ENCODE measurements at places on chromosomes 7 and 10.

GRCh38 chr10:78578929-78579328 lies 489.8 kb upstream of the ZMIZ1 start:
- no peak for DNase-seq

DNA sequence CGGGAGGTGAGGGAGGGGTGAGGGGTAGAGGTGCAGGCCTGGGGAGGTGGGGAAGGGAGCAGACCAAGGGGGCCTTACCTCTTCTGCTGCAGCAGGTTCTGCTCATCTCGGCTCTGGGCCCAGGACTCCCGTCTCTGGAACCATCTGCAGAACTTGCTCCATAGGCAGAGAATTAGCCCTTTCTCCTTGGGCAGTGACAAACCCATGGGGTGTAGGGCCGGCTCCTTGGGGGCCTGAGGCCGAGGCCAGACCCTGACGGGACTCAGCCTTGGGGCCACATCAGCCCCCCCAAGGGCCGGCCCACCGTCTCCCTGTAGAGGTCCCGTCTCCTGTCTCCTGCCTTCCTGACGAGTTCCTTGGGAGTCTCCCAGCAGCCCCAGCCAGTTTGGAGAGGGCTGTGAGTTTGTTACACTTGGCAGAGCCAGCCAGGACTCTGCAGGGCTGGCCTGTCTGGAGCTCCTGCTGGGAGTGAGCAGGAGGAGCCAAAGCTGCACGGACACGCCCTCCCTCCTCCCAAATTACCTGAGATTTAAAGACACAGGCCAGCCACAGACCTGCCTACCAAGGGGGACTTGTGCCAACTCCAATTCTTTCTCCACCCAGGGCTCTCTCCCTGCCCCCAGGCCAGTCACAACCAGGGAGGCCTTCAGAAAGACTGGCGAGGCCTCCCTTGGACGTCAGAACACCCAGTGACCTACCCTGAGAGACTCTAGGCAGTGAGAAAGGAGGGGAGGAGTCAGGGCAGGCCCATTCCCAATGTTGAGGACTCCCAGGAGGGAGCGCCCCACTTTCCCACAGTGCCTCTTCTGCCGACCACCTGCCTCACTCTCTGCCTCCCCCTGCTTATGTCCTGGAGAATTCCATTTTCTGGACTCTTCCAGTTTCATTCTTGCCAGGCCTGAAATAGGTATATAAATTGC lies at the start of gene TRPV6:
TSS of gene TRPV6 (minus strand) at position 435 of the 920 bp plus-strand sequence.
- no peak for DNase-seq

DNA sequence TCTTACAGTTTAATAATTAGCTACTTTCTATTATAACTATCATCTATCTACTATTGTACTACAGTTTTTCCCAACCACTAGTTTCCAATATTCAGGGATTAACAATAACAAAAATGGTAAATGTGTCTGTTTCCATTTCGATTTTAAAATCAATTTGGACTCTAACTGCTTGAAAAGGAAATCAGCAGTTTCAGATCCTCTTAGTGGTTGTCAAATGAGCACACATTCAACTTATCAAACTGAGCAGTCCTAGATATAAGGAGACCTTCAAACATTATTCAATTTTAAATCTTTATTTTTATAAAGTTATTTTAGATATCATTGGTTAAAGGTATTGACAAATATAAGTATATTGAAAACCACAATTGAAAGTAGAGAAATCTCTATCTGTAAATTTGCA lies 46.8 kb upstream of the CD36 start:
- DNase-seq = no peak

DNA sequence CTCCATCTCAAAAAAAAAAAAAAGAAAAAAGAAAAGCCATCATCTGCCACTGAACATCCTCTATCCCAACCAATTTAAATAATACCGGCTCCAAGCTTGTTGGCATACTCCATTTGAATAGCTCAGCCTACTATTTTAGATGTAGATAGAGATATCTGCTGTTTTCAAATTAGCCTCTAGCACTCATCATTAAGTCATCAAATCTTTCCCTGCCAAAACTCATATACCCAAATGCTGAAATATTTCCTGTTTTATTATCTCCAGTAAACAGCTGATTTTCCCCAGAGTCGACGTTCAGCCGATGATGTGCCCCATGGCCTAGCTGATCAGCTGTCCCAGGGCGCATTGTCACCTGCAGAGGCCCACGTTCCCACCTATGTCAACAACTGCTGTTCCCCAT lies 34.5 kb upstream of the FRMD4A start:
- DNase-seq = no peak

DNA sequence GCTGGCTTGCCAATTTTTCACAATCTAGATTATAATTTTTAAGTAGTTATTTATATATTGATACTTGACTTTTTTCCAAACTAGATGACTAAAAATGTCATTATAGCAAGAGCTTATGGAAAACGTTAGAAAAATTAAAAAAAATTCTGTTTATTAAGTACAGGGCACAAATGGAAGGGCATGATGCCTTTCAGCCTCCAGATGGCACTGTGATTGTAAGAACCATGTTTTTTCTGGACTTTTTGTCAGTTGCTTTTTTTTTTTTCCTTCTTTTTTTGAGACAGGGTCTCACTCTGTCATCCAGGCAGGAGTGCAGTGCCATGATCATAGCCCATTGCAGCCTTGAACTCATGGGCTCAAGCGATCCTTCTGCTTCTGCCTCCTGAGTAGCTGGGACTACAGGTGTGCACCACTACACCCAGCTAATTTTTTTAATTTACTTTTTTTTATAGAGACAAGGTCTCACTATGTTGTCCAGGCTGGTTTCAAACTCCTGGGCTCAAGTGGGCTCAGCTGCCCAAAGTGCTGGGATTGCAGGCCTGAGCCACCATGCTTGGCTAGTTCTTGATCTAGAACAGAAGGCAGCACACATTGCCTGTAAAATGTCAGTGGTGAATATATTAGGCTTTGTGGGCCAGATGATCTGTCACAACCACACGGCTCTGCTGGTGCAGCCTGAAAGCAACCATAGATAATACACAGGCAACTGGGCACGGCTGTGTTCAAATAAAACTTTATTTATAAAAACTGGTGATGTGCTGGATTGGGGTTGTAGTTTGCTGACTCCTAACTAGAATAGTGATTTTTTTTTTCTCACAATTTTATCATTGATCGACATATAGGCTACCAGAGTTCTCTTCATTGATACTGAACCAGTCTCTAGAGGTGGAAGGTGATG lies 27.4 kb downstream of the UCMA start:
- no peak for DNase-seq

DNA sequence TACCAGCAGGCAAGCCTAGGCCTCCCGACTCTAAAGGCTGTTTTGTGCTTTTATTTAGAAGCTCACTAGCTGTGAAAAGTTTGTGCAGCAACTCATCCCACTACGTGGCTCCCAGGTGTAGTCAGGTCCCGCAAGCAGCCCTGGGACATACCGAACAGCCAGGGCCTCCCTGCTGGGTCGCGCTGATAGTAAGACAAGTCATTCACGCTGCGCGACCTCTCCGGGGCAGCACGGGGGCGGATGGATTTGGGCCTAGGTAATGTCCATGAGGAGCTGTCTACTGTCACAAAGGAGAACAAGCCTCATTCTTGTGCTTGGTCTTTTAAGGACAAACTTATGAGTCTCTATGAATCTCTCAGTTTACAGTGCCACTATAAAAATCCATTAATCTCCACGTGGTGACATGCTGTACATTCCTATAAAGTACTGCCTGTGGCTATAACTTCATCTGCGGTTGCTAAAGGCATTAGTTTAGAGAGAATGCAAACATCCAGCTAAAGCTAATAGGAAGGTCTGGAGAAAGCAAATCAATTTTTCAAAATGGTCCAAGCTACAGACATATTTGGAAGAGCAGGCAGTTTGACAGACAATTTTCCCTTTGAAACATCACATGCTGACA lies 546.8 kb downstream of the PHTF2 start:
- no peak for DNase-seq

- DNase-seq = no peak
Measured at GRCh38 chr7:100670074-100670473, 3.5 kb upstream of the GNB2 start.

DNA sequence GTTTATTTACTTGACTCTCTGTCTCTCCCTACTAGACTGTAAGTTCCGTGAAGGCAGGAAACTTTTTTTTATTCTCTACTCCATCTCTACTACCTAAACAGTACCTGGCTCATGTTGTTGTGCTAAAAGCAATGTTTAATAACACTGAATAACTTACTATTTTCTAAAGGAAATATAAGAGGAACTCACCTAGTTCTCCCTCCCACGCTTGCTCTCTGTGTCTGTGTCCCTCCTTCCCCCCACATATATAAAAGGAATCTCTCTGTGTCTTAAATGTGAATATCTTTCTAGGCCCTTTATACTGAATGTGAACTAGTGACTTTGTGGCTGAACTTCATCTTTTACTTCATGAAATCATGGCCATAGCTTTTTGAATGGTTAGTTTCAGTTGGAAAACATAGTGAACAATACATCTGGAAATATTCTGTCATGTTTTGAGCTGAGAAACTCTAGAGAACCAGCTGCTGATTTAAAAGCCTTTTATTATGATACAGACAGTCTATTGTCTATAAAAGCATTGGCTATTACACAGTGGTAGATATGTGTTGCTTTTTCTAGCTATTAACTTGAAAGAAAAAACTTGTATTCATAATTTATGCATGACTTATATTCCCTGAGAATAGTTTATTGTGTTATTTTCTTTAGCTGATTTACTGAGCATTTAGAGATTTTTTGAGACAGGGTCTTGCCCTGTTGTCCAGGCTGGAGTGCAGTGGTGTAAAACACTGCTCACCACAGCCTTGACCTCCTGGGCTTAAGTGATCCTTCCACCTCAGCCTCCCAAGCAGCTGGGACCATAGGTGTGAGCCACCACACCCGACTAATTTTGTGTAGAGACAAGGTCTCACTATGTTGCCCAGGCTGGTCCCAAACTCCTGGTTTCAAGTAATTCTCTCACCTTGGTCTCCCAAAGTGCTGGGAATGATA lies 42.5 kb downstream of the VCL start:
- DNase-seq = no peak

GRCh38 chr7:138755331-138755747 lies 42.5 kb upstream of the TMEM213 start:
- DNase-seq = no peak

DNA sequence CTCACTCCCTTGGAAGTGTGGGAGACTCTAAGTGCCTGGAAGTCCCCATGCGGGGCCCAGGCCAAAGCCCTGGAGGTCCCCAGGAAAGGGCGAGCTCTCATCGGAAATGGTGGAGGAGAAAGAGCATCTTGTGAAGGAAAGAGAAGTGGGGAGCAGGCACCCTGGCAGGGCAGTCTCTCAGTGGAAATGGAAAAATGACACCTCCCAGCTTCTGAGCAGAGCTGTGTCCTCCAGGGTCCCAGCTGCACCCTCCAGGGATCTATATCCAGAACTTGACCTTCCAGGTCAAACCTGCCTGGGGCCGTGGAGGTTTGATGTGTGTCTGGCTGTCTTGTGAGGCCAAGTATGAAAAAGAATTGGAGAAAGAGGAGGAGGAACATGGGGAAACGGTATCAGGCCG lies 29.5 kb downstream of the PAX2 start:
- no peak for DNase-seq

- DNase-seq = no peak
Measured at GRCh38 chr10:9147475-9147874, 1093.0 kb downstream of the GATA3 start.

- no peak for DNase-seq
Measured at GRCh38 chr10:23999445-23999844, 209.5 kb upstream of the KIAA1217 start.

DNA sequence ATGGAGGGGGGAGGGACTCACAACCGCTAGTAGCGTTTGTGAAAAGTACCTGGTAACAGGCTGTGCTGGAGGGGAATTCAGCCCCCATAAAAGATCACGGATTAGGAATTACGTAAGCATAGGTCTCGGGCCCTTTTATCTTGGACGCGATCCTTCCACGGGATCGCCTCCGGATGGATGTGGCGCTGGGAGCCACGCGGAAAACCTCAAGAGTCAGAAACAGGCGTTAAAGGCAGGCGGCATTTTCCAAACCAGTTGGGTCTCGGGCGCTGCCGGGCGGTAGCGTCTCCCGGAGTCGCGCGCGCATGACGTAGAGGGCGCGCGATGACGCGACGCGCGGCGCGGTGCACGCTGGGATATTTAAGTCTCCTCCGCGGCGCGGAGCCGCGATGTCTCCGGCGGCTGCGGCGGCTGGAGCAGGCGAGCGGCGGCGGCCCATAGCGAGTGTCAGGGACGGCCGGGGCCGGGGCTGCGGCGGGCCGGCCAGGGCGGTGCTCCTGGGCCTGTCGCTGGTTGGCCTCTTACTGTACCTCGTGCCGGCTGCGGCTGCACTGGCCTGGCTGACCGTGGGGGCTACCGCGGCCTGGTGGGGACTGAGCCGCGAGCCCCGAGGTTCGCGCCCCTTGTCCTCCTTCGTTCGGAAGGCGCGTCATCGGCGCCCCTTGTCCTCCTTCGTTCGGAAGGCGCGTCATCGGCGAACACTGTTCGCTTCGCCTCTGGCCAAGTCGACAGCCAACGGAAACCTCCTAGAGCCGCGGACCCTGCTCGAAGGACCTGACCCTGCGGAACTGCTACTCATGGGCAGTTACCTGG lies at the start of gene POM121:
TSS of gene POM121 (plus strand) at position 363 of the 813 bp plus-strand sequence. CDS start at position 390, 27 bp downstream.
- peak; percentile 72 for DNase-seq

DNA sequence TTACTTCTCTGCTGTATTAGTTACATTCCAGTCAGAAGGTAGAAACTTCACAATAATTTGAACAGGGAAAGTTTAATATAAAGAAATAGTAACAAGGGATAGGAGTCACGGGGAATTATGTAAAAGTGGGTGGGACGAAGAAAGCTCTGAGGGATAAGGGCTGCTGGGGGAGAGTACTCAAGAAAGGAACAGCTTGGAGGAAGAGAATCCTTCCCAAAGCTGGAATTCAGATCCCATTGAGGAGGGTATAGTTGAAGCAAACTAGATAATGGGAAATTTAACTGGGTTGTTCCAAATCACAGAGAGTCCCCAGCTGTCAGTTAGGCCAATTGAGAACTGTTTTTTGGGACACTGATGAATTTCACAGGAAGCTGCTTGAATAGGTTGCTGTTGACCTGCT lies 53.2 kb upstream of the MACC1 start:
- DNase-seq = no peak

DNA sequence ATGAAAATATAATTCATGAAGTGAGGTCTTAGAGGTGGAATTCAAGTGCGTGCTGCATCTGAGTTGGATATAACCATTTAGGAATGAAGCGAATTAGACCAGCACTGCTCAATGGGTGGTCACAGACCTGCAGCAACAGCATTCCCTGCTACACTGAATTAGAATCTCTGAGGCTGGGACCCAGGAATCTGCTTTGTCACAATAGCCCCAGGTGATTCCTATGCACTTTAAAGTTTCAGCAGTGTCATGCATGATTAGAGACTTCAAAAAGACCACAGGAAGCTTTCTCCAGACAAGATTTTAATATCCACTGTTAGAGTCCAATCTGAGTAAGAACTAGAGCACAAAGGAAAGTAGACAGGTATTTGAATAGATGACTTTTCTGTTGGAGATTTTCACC lies 352.8 kb upstream of the VSTM2A start:
- DNase-seq = no peak

GRCh38 chr10:4588824-4589223 lies 237.2 kb upstream of the AKR1E2 start:
- no peak for DNase-seq
